ENCODE measurements at places on chromosomes 12 and 14.
A peak's percentile ranks its signal among the peaks of the same experiment; 100 is the strongest.

DNA sequence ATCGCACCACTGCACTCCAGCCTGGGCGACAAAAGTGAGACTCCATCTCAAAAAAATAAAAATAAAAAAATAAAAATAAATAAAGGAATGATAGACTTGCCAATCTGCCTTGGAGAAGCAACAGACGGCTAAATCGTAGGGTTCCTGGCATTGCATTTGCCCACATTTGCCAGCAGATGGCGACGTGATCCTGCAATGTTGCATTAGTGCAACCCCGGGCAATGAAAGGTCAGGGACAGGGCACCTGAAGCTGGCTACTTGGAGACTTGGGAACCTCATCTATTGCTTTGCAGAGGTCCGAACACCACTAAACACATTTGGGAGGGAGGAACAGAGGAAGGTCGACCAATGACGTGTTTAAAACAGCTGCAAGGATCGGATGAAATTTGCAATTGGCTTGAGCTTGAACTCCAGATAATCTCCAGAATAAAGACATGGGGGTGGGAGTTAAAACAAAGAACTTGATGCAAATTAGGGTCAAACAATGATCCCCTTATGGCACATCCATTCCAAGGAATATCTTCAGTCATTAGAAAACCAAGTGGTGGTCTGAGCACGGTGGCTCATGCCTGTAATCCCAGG is 34.6 kb downstream of the SPRING1 start:
- DNase-seq, result peak; percentile 84

DNA sequence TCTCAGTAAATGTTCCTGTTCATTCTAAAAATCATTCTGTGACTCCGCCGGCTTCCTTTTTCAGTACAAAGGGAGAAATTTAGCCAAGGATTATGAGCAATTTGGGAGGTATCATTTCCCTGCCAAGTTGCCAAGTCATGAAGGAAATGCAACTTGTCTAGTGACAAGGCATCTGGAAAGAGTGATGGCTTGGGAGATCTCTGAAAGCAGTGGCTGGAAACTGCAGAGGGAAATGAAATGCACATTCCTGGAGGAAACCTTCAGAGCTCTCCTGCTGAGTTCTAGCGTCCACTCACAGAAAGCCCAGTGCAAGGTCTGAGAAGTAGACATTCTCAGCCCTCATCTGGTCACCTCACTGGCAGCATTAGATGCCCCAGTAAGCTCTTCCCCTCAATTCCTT is 91.7 kb downstream of the GALC start:
- peak; percentile 11 for DNase-seq

GRCh38 chr12:120668868-120669840 is 17.8 kb upstream of the MLEC start:
- DNase-seq, result peak; percentile 60

DNA sequence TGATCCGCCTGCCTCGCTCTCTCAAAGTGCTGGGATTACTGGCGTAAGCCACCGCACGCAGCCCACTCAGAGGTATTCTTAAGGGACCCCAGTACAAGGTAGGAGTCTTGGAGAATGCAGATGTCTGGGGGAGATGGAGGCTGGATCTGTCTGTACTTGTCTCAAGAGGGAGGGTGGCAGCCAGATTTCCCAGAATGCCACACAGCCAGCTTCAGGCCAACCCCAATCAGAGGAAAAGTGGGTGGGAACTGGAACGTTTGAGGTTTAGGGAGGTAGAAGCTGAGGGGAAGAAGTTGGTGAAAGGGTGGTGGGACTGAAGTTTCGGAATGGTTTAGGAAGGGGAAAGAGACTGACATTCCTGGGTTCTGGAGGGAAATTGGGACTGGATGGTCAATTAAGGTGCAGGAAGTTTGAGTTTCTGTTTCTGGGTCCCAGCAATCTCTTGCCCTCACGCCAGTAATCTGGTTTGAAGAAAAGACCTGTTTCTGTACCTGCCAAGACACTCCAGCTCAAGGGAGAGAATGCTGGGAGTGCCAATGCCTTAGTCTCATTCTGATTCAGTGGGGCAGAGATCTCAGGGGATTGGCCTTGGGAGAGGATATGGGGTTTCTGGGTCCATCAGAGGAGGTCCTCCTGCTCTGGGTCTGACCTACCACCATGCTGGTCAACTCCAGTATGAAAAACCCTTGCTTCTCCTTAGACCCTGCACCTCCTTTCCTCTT is 8.1 kb upstream of the ZNF385A start:
- no peak for DNase-seq

- no peak for DNase-seq
Observed at GRCh38 chr12:103965255-103965589, 450 bp upstream of the TDG start.

DNA sequence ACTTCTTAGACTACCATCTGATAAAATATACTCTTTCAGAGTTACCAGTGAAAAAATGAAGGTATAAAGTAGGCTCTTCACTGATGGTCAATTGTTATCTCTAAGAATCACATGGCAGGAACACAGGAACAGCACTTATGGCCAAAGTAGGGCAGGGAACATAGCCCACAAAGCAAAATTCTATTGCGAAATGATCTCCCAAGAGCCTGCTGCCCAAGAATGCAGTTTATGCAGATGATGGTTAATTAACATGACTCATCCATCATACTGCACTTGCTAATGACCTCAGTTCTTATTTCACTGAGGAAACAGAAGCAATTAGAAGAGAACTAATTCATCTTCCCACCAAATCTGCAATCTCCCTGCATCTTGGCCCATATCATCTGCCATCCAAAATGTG is 133.8 kb downstream of the SLC2A13 start:
- DNase-seq, result peak; percentile 20

- DNase-seq, result no peak
Observed at GRCh38 chr14:67944605-67945004, 125.0 kb downstream of the RAD51B start.

DNA sequence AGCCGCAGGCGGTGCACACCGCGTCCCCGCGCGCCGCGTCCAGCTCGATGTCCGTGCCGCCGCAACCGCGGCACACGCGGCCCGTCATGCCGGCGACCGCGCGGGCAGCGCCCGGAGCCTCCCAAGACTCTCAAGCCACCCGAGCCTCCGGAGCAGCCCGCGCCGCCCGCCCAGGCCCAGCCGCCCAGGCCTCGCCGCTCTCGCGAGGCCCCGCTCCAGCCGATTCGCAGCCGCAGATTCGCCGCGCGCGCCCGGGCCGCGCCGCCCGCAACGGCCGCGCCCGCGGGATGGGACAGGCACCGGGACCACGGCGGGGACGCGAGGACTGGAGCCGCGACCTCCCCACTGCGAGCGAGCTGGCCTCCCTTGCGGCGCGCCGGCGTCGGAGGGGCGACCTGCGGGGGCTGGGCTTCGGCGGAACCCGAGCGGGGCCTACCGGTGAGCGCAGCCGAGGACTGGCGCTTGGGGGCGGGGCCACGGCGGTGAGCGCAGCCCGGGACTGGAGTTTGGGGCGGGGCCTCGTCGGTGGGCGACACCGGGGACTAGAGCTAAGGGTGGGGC is at the start of gene BRF1:
BRF1 (minus strand) TSS at position 460 of the 561 bp plus-strand sequence; CDS start at position 88, 372 bp downstream.
- DNase-seq, result peak; percentile 98

DNA sequence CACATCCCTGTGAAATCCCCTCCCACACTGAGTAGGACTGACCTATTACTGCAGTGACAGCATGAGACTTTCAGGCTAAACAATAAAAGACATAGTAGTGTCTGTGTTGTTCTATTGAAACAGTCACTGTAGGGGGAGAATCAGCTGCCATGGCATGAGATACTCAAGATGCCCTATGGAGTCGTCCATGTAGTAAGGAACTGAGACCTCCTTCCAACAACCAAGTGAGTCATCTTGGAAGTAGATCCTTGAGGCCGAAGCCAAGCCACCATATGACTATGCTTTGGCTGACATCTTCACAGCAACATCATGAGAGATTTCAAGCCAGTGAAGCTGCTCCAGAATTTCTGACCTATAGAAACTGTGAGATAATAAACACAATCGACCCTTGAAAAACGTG is 12.1 kb upstream of the LRP6 start:
- peak; percentile 50 for DNase-seq

- peak; percentile 98 for DNase-seq
Observed at GRCh38 chr14:101761032-101761880, at the start of gene PPP2R5C. PPP2R5C (plus strand) TSS chr14:101761709; CDS start chr14:101761894, 185 bp downstream.

All from GM03348 (cell line).